ENCODE measurements at places on chromosomes 3 and 15.

GRCh38 chr15:91821458-91821857, 32.0 kb upstream of the SLCO3A1 start:
- no peak for DNase-seq

DNA sequence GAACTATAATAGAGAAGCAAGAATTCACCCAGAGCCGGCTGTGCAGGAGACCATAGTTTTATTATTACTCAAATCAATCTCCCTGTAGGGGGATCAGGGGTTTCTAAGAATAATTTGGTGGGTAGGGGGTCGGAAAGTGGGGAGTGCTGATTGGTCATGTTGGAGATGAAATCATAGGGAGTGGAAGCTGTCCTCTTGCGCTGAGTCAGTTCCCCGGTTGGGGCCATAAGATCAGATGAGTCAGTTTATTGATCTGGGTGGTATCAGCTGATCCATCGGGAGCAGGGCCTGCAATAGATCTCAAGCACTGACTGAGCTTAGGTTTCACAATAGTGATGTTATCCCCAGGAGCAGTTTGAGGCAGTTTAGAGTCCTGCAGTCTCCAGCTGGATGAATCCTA, 97.0 kb upstream of the SNRPN start:
- DNase-seq, result no peak

GRCh38 chr3:87145553-87145952, 81.6 kb upstream of the CHMP2B start:
- peak; percentile 23 for DNase-seq

GRCh38 chr3:164486150-164486549, 592.1 kb downstream of the SI start:
- no peak for DNase-seq

GRCh38 chr3:33060609-33061337, 36.2 kb downstream of the GLB1 start:
- no peak for DNase-seq

DNA sequence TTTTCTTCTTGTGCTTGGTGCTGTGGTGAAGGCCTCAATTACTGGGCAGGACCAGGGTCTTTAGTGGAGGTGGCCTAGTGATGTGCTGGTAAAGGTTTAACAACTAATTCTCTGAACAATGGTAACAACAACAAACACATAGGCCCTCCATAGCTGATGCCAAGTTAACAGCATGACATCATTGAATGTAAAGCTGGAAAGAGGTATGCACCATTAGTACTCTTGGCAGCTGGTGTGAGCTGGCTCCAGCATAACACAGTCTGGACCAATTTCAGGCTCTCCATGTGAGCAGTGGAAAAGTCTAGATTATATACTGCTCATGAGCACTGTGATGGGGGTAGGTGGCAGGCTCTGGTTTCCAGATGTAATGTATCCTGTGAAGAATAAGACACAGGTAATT, 61.8 kb downstream of the SLC7A14 start:
- no peak for DNase-seq

DNA sequence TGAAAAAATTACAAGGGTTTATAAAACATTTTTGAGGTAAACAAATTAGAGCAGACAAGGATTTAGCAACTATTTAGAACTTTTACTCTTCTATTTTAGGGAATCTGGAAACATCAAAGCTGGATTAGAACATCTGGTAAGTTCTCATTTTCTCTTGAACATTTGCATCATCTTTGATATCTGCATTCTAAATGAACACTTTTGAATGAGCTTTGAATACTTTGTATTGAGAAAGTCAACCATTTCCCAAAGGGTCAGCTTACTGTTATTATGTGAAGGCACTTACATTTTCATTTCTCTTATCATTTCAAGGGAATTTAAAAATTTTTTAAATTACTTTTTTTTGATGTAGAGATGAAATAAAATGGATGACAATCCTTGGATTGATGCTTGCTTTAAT, 188.1 kb downstream of the RSRC1 start:
- DNase-seq, result no peak

DNA sequence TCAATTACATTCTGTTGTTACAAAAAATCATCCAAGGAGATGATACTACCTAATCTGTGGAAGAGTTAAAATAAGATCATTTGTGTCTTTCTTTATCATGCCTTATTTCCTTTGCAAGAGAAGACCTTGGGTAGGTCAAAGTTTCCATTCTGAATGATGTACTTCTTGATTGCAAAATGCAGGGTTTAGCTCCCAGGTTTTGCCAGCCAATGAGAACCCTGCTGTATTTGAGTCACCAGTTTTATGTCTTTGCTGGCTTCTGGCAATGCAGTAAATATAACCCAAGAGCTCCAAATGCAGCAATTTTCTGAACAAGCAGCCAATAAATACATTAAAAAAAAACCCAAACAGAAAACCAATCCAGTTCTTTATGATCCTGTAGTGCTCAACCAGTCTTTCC, 204.9 kb downstream of the CADPS start:
- DNase-seq, result peak; percentile 4

- DNase-seq, result no peak
Observed at GRCh38 chr3:174132421-174133042, 726.6 kb upstream of the NAALADL2 start.

GRCh38 chr15:80804970-80805495, 25.9 kb downstream of the CEMIP start:
- no peak for DNase-seq

GRCh38 chr15:81899730-81900129, 146.1 kb downstream of the MEX3B start:
- no peak for DNase-seq

GRCh38 chr3:72375237-72376076, 472.8 kb downstream of the SHQ1 start:
- DNase-seq, result no peak

DNA sequence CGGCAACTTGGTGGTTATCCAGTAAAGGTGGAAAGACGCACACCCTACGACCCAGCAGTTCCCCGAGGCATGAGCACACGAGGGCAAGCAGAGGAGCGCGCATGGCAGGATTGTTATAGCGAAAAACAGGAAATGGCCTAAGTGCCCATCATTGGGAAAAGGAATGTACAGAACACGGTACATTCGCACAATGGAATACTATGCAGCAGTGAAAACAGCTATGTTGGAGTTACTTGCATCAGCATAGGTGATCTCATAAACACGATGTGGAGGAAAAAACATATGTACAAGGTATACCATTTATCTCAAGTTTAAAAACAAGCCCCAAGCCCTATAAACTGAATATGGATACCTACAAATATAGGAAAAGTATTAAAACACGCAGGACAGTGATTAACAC, 6.7 kb upstream of the LINGO1 start:
- DNase-seq, result no peak

DNA sequence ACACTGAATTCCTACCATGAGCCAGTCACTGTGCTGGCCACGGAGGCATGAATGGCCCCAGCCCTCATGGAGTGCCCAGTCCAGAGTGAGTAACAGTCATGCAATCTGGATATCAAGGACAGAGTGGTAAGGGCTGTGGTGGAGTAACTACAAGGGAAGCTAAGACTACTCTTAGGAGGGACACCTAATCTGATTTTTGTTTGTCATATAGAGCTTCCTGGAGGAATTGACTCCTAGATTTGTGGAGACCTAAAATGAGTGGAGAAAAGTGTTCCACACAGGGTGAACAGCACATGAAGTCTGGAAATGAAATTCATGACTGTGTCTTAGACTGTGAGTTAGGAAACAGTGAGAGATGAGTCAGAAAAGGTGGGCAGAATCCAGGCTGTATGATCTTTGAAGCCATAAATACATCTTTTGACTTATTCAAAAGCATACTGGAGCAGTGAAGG, 219.9 kb downstream of the NFKBIZ start:
- DNase-seq, result peak; percentile 39

DNA sequence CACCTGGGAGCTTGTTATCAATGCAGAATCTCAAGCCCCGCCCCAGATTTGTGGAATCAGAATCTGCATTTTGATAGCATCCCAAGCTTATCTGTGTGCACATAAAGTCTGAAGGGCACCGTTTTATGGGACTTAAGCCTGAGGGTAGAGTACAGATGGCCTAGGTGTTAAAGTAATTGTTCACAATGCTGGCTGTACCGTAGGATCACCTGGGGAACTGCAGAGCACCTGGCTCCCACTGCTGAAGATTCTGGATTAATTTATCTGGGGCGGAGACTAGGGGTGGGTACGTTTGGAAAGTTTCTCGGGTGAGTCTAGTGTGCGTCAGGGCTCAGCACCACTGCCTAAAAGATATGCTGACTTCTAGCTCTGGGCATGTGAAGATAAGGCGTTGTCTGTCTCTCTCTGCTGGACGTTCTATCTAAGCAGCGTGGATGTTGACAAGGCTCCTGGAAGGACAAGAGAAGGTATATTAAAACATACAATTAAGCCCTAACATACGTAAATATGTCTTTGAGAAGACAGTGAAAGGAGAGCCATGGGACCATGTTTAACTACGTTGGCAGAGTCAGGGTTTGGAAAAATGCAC, 63.2 kb upstream of the RASGRP1 start:
- no peak for DNase-seq

- no peak for DNase-seq
Observed at GRCh38 chr15:31384568-31384967, 57.9 kb downstream of the KLF13 start.

DNA sequence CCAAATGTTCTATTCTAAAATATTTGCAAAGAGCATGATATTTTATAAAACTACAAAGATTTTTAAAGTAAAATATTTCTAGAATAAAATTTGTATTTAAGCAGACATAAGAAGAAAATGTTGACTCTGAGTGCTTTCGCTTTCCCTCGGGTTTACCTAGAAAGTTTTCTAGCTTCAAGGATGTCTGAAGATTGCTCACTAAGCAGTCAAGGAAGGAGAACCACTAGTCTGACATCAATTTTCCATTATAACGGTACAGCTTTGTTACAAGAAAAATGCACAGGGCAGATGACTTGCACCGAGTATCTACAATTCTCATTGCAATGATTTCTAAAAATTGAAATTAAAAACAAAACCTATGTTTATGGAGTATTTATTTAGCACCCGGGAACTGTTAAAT, 14.2 kb downstream of the GPR15 start:
- no peak for DNase-seq

Data from AG08396 (cell line).